Left cardiac atrium (tissue), 4 donors: ENCODE measurements at places on chromosomes 11 and 22. TPM values are rescaled to one million over a fixed set of nuclear protein-coding genes. Genes with fewer than 3 reads are reported as not detected.

LRRN4CL gene
- total RNA-seq, result 6.1 TPM

PHOX2A gene
- not detected for total RNA-seq

GLYAT gene
- 1.2 TPM for total RNA-seq

- no peak for DNase-seq
These were observed 73.8 kb upstream of the GAL start for GRCh38 chr11:68610452-68611116.

- no peak for DNase-seq
These were observed 38.1 kb upstream of the CARD18 start for GRCh38 chr11:105177658-105178057.

DNA sequence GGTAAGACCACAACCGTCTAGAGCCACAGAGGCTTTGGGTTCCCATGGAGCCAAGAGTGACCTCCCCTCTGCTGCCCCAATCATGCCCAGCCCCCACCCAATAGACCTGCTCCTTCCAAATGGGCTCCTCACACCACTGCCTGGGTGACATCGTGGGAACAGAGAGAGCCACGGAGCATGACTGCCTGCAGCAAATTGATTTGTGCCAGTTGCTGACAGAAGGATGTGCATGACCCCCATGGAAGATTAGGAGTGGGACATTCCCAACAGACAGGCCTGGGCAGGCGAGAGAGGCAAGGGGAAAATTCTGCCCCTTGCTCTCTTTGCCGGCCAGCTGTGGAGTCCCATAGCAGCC is 88.5 kb downstream of the TENM4 start:
- no peak for DNase-seq

DNA sequence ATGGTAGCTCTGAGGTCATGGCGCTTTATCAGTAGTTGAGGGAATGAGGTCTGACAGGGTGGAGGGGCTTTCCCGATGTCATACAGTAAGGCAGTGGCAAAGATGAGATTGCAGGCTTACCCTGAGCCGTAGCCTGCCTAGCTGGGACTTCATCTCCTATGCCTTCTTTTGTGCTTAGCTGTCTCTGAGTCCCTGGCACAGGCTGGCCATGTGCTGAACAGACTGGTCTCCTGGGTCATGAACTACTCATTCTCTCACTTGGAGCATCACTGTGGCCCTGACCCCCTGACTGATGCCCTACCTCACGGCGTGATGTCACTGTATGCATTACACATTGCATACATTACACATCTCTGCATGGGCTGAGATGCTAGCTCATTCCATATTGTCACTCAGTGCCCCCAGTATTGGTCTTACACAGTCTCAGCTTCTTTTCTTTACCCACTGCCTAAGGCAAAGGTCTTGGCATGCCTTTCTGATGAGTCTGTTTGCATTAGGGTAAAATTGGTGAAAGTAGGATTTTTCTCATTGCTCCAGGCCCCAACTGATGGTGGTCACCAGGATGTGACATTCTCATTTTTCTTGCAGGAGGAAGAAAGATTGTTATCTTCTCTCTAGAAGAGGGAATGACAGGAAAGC is 389.4 kb upstream of the CADM1 start:
- no peak for DNase-seq

- DNase-seq, result no peak
These were observed 30.4 kb downstream of the LDHAL6A start for GRCh38 chr11:18485913-18486528.

- no peak for DNase-seq
These were observed 108.2 kb downstream of the SIK3 start for GRCh38 chr11:116990061-116990473.
